ENCODE measurements at places on chromosomes 2 and 18.

DNA sequence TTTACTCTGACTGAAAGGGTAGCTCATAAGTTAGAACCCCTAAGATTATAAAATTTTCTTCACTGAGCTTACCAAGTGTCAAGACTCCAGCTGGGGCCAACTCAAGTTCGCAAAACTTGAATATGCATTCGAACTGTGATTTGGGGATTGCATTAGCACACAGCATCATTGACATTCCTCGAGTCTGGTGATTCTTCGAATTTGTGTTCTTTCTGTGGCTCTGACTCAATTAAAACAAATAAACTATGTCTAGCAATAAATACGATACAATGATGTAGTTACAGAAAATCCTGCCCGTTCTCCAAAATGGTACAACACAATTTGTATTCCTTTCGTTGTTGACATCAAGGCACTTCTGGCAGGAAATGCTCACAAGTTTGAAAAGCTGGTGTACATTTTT lies 11.1 kb downstream of the CCL20 start:
- DNase-seq: no peak

DNA sequence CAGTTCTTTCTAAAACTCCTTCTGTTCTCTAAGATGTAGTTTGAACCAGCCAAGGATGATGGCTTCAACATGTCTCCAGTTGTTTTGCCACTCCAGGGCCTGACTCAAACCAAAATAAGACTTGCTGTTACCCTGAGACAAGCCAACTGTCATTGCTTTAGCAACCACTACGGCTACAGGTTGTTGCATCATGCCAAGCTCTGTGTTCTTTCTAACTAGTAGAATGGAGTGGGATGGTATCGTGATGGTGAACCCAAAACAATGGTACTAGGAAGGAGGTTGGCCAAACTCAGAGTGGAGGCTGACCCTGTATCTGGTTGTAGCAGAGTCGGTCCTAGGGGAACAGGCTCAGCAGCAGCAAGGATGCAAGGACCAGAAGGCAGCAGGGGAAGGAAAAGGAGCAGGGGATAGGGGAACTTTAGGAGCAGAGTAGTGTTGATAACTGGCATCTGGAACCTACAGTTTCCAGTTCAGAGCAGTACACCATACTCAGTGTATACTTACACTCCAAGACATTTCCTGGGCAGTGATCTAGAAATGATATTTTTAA lies 51.6 kb downstream of the PDK1 start:
- DNase-seq: no peak

GRCh38 chr2:26615336-26615859 lies 25.8 kb downstream of the CIB4 start:
- DNase-seq: no peak

DNA sequence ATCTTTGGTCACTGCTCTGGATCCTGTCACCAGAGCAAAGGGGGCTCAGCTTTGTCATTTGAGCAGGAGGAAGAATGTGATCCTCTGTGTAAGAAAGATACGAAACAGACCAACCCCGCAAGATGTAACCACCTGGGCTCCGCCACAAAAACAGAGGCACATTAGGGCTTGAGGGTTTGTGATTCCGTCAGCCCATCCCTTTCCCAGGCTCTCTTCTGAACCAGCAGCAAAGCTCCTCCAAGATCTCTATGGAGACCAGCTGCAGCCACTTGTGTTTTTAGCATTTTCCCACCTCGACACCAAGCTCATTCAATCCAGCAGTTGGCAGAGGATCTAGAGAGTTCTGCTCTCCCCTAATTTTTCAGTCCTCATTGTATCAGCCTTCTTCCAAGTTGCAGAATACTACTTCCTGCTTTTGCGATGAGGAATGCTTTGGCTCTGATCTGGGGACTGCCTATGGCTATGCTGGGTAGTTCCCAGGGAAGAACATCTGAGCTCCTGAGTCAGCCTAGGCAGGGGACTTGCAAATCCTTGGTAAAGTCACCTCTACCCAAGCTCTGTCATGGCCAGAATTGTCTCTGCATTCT lies 139.6 kb upstream of the RAB12 start:
- DNase-seq: no peak

- DNase-seq: no peak
Measured at GRCh38 chr2:54428108-54428831, 27.9 kb upstream of the SPTBN1 start.

GRCh38 chr2:214800180-214800579 lies 9.3 kb downstream of the BARD1 start:
- DNase-seq: no peak

DNA sequence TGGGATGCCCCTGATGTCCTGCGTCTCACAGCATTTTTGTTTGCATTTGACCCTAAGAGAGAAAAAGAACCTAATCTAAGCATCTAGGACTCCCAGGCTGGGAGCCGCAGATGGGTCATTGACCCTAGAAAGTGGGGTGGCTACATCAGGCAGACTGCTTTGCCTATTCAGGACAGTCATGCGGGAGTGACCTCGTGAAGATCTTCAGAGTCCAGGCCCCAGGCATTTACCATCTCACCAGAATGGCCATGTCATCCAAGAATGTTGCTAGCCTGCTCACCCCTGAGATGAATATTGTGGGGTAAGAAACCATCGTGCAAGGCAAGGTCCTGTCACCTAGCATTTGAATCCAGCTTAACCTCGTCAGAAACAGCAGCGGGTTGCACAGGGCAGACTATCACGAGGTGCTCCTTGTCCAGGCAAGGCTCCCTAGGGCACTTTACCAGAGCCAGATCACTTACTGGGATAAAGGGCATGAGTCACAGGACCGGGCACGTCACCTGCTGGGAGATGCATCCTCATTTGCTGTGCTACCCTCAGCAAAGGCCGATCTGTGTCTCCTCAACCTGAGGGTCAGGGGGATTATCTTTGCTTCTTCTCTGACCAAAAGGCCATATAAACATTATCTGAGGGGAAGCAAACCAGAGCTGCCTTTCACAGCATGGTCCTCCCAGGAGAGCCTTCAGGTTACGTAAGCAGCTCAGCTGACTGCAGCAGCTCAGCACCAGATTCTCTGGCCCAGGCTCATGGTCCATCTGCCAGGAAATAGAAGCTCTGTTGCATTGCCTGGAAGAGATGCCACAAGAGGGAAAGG lies 162.3 kb downstream of the ACKR3 start:
- DNase-seq: no peak
